Right lobe of liver (tissue), 6 donors: ENCODE measurements at places on chromosomes 12 and 14.

GRCh38 chr12:1738446-1738845 is 47.6 kb downstream of the ADIPOR2 start:
- no peak overlapping the region for H3K27ac ChIP-seq
- H3K36me3 ChIP-seq = no peaks in the 10 kb centered on the region

GRCh38 chr12:125099409-125099782 is 34.2 kb downstream of the AACS start:
- no peaks in the 10 kb centered on the region for H3K4me1 ChIP-seq
- no peak overlapping the region for H3K4me3 ChIP-seq

GRCh38 chr14:92022036-92022435 is 17.8 kb downstream of the TRIP11 start:
- peaks cover 4% of the 10 kb centered on the region for H3K36me3 ChIP-seq
- H3K4me3 ChIP-seq = no peak overlapping the region
- no peaks in the 10 kb centered on the region for H3K4me1 ChIP-seq

DNA sequence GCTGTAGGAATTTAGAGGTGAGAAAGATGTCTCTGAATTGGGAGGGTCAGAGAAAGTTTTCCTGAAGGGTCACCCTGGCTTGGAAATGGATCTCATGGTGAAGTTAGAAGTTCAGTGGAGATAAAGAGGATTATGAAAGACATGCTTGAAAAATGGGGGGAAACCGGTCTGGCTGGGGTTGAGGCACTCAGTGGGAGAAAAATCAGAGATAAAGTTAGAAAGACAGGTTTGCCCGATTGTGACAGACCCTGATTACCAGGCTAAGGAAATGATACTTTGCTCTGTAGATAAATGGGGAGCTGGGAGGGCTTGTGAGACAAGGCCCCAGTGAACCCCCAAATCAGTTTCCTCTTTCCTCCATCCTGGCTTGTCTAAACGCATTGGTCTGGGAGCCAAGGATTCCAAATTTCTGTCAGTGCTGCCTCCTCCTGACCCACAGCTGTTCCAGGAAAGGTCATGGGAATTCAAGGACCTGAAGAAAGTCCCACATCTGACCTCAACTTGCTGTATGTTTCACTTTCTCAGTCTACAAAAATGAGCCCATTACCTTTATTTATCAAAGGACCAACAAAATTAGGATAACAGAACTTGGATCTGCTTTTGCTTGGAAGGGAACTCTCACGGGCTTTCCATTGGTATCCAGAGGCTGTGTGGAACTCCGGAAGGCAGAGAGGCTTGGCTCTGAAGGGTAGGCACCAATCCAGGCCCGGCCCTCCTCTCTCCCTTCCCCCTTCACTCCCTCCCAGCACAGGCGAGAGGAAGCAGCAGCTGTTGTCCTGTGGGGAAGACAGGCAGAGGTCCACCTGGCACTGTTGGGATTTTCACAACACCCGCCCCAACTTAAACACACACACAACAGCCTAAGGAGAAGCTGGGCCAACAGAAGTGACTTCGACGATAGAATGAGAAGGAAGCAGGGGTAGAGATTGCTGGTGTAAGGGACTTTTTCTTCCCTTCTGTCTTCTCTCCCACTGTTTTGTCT is 3.4 kb upstream of the RNASE7 start:
- peaks cover 4% of the 10 kb centered on the region for H3K4me1 ChIP-seq
- H3K27me3 ChIP-seq = no peaks in the 10 kb centered on the region
- no peak overlapping the region for H3K4me3 ChIP-seq
- DNase-seq = peak; percentile 92

GRCh38 chr14:72054911-72055310 is 122.7 kb downstream of the RGS6 start:
- H3K4me3 ChIP-seq = no peak overlapping the region
- H3K27ac ChIP-seq = no peak overlapping the region
- no peaks in the 10 kb centered on the region for H3K27me3 ChIP-seq
- no peaks in the 10 kb centered on the region for H3K4me1 ChIP-seq
- no peaks in the 10 kb centered on the region for H3K36me3 ChIP-seq

DNA sequence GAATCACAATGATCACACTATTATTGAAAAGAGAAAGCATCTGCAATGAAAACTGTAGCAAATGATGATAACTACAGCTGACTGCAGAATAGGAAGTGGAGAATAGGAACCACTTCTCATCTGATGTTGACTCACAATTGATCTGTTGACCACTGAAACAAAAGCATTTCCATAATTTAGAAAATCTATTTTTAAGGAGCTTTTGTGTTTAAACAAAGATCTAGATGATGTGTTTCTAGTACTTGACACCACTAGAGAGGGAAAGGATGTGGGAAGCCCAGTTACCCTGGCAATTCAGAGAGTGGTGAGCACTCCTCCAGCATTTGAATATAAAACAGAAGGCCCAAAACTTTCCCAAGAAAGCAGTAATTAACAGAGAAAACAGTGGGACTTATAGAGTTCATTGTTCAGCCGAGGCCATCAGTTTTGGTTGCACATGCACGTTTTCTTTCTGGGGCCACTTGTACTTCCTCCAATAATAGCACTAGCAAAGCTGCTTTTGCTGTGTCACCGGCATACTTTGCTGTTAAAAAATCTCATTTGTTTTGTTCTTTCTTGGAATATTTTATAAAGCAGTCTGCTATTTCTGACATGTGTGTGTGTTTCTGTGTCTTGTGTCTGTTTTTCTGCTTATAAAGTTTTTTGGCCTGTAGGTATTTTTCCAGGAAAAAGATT is 76.1 kb upstream of the HECTD1 start:
- H3K36me3 ChIP-seq = no peaks in the 10 kb centered on the region
- H3K4me3 ChIP-seq = no peak overlapping the region
- DNase-seq = no peak
- H3K27ac ChIP-seq = no peak overlapping the region
- H3K27me3 ChIP-seq = no peaks in the 10 kb centered on the region

DNA sequence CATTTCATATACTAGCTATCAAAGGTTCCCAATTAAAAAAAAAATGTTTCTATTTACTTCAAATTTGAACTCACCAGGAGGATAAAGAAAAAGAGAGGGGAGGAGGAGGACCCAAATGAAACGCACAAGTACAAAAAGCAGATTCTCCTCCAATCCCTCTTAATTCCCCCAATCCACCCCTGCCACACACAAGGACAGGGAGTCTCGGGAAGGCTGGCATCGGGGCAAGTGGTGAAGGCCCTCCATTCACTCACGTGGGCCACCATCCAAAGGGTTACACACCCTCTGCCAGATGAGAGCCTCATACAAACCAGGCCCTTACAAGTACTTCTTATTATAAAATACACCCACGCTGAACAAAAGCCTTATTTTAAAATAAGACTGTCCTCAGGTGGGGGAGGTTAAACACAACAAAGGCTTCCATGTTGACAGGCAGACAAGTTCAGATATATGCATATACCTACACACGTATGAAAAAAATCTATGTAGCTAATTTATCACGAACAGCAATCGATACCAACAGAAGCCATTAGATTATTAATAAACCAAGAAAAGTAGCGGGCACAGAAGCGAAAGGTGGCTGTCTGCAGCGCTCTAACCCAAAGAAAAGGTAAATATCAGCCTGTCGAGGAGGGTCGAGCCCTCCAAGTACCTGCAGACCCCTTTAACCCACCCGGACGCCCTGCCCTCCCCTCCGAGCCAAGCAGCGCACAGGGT is 1.5 kb downstream of the ATP2B1 start:
- H3K36me3 ChIP-seq = no peaks in the 10 kb centered on the region
- H3K27ac ChIP-seq = peak overlapping the region; percentile 98
- DNase-seq = peak; percentile 46
- H3K27me3 ChIP-seq = peaks cover 4% of the 10 kb centered on the region

DNA sequence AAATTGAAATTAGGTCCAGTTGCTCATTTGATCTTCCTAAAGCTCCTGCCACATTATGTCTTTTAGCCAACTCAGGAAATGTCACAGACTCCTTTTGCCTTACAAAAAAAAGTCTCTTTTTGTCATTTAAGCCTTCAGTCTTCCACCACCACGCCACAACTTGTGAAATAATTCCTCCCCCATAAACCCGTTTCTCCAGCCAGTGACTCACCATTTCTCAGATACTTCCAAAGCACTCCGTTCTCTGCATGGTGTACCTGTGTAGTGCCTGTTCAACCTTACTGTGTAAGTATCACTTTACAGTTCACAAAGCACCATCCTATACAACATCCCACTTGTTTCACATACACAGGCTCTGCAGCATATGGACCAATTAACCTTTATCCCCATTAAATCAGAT is 139.5 kb upstream of the AEBP2 start:
- H3K36me3 ChIP-seq = no peaks in the 10 kb centered on the region
- no peak for DNase-seq
- no peak overlapping the region for H3K27ac ChIP-seq
- no peaks in the 10 kb centered on the region for H3K27me3 ChIP-seq

- H3K36me3 ChIP-seq = no peaks in the 10 kb centered on the region
- no peak overlapping the region for H3K4me3 ChIP-seq
- no peaks in the 10 kb centered on the region for H3K4me1 ChIP-seq
- H3K27ac ChIP-seq = no peak overlapping the region
- H3K27me3 ChIP-seq = no peaks in the 10 kb centered on the region
- DNase-seq = no peak
Observed at GRCh38 chr14:59161561-59162175, 26.8 kb upstream of the DAAM1 start.

DNA sequence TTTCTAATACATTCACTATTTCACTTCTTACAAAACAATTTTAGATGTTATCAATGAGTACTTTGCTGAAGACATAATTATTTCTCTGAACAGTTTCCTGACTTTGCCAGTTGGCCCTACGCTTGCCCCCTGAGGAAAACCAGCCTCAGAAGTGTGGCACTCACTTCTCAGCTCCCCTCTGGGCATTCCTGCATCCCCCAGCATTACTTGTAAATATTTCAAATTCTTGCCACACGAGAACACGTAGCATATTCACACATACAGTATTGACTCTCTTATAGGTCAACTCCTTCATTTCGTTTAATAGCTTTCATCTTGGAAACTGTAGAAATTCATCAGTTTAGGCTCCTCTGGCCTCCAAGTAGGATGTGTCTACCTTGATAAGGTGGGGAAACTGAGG is 65.2 kb downstream of the OTX2 start:
- no peak overlapping the region for H3K27ac ChIP-seq

GRCh38 chr14:74698465-74698864 is 14.4 kb downstream of the AREL1 start:
- no peak overlapping the region for H3K27ac ChIP-seq
- no peaks in the 10 kb centered on the region for H3K36me3 ChIP-seq
- H3K4me3 ChIP-seq = no peak overlapping the region
- no peak for DNase-seq

- H3K4me3 ChIP-seq = no peak overlapping the region
- no peaks in the 10 kb centered on the region for H3K27me3 ChIP-seq
- no peak overlapping the region for H3K27ac ChIP-seq
Observed at GRCh38 chr12:89084751-89085150, 267.6 kb downstream of the DUSP6 start.

DNA sequence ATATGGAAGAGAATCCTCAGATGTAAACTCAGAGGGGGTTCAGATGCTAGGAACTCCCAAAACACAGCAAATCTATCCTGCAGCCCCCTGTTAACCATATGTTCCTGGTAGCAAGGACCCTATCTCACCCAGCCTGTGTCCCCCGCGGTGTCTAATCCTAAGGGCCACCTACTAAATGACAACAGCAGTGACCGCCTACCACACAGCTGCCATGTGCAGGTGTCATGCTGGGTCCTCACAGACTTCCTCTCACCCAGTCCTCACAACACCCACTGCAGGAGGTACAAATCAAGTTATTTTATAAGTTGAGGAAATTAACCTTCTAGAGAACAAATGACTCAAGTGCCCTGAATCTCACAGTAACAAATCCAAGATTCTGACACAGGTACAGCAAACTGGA is 73.9 kb downstream of the ITPK1 start:
- no peak overlapping the region for H3K27ac ChIP-seq
- no peaks in the 10 kb centered on the region for H3K27me3 ChIP-seq
- H3K4me1 ChIP-seq = no peaks in the 10 kb centered on the region
- H3K36me3 ChIP-seq = no peaks in the 10 kb centered on the region
- H3K4me3 ChIP-seq = no peak overlapping the region
- no peak for DNase-seq

- H3K4me3 ChIP-seq = no peak overlapping the region
- H3K4me1 ChIP-seq = no peaks in the 10 kb centered on the region
- H3K36me3 ChIP-seq = no peaks in the 10 kb centered on the region
- no peaks in the 10 kb centered on the region for H3K27me3 ChIP-seq
- no peak for DNase-seq
Observed at GRCh38 chr12:109679501-109680263, 33.9 kb upstream of the FAM222A start.

GRCh38 chr14:89624500-89625156 is 207.6 kb upstream of the FOXN3 start:
- H3K4me3 ChIP-seq = no peak overlapping the region
- no peak overlapping the region for H3K27ac ChIP-seq
- no peak for DNase-seq
- H3K36me3 ChIP-seq = no peaks in the 10 kb centered on the region
- H3K4me1 ChIP-seq = no peaks in the 10 kb centered on the region
- no peaks in the 10 kb centered on the region for H3K27me3 ChIP-seq

DNA sequence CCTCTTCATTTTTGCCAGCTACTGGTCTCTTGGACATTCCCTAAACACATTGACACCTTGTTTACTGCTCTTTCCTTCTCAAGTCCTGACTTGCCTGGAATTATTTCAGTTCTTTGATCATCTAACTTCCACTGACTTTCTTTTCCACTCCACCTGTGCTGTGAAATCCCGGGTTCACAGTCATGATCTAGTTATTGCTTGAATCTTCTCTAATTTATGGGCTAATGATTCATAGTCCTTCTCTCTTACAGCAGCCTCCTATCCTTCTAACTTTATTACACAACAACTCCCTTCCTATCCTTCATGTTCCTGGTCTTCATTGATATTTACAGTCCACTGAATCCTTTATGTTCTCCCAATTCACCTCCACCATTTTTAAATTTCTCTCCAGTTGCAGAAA is 260.1 kb downstream of the C12orf75 start:
- H3K36me3 ChIP-seq = no peaks in the 10 kb centered on the region
- no peak overlapping the region for H3K27ac ChIP-seq
- H3K4me1 ChIP-seq = no peaks in the 10 kb centered on the region
- no peaks in the 10 kb centered on the region for H3K27me3 ChIP-seq
- H3K4me3 ChIP-seq = no peak overlapping the region
- DNase-seq = no peak

DNA sequence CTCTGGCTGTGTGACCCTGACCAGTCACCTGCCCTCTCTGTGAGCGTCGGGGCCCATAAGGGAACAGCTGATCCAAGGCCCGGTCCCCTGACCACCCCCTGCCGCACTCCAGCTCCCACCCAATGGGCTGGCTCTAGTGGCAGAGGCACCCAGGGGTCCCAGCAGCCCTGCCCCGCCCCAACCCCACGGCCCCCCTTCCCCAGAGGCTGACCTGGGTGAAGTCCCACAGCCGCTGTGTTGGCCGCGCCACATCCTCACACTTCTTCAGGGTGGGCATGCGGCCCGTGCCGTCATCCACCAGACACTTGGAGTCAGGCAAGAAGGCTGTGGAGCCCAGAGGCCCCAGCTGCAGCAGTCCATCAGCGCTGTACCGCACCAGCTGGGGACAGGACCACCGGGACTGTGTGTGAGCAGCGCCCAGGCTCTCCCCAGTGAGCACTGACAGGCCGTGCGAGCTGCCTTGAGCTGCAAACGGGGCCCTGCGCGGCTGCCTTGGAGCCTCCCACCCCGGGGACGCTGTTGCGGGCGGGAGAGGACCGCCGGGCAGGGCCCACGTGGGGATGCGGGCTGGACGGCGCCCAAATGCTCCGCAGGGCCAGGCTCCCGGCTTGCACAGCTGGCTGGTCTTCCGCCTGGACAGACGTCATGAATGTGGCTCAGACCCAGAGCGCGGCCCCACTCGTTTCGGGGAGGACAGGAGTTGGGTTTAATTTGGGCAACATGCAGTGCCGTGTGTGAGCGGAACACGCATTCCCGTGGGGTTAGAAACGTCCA is 53.5 kb downstream of the NOC4L start:
- H3K36me3 ChIP-seq = no peaks in the 10 kb centered on the region
- H3K4me1 ChIP-seq = no peaks in the 10 kb centered on the region
- no peaks in the 10 kb centered on the region for H3K27me3 ChIP-seq
- H3K27ac ChIP-seq = no peak overlapping the region
